HT-29 (cell line): ENCODE measurements at places on chromosomes 13 and 19.

DNA sequence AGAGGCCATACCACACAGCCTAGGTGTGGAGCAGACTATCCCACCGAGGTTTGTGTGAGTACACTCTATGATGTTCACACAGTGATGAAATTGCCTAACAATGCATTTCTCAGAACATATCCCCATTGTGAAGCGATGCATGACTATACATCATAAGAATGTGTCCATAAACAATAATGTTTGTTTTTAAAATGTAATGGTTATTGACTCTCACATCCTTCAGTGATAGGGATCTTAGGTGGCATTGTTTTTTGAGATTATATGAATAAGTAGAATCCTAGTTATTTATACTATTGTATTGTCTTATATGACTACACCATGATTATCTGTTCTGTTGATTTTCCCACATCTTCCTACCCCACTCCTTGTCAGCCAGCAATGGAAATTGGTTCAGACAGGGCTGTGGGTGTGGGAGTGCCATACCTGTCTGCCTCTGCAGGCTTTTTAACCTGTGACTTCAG, 13.6 kb downstream of the CCNA1 start:
- DNase-seq = no peak

GRCh38 chr13:98060282-98060681, 82.6 kb upstream of the FARP1 start:
- DNase-seq = no peak

- DNase-seq = no peak
These were observed 15.5 kb downstream of the ZNF211 start for GRCh38 chr19:57648331-57649003.

GRCh38 chr13:79533781-79534400, 52.9 kb downstream of the NDFIP2 start:
- DNase-seq = no peak

DNA sequence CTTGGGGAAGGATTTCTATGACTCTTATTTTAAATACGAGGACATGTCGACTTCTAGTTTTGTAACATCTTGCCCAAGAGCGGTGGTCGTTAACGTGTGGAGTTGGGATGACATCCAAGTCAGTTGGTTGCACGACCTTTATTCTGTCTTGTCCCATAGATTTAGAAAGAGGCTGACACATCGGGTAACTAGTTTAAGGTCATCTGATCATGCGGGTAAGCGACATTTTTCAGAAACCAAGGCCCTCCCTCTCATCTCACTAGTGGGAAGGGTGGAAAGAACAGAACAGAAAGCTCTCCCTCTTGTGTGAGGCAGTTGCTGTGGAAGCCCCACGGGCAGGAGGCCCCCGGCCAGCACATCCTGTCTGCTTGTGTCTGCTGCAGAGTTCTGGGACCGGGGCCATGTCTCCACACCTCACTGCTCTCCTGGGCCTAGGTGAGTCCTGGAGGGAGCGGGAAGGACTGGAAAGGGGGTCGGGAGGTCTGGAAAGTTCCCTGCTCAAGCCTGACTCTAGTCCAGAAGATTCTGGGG, at the start of gene LAIR2:
TSS of gene LAIR2 (plus strand) at position 314 of the 531 bp plus-strand sequence. CDS start at position 402, 88 bp downstream.
- DNase-seq = no peak
